ENCODE measurements at places on chromosomes 7 and 10. TPM values are rescaled to one million over a fixed set of nuclear protein-coding genes. Genes with fewer than 3 reads are reported as not detected.
A peak's percentile ranks its signal among the peaks of the same experiment; 100 is the strongest.

GRCh38 chr7:4227105-4228010, 454.7 kb upstream of the FOXK1 start:
- DNase-seq: no peak

DNA sequence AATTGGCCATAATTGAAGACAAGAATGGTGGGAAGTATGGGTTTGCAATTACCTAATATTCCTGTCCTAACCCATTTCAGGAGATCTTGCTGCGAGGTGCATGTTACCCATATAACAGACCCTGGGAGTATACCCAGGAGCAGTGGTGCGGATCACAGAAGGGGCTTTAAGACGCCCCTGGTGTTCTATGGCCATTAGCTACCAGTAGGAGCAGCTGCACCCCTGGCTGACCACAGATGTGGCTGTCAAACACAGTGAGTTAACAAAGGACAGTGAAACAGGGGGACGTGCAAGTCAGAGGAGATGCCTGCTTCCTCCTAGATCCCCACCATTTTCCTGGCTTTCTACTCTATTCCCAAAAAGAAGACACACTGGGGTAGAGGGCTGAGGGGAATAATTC, 25.2 kb downstream of the AOC1 start:
- no peak for DNase-seq

DNA sequence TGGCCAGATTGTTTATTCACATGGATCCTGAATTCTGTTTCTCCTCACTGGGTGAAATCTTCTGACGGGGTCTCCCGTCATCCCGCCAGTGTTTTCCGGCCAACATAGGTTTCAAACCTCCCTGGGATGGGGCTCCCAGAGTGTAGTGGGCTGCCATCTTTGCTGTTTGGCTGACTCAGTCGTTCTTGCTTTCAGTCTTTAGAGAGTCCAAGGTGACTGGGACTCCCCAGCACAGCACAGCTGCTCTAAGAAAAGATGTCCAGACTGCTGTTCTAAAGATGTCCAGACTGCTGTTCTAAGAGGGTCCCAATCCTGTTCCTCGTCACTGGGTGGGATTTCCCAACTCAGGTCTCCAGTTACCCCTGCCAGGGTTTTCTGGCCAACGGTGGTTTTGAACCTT, 801.9 kb upstream of the IGFBP3 start:
- DNase-seq: no peak

GRCh38 chr10:3931224-3931623, 146.2 kb upstream of the KLF6 start:
- DNase-seq: no peak

GRCh38 chr10:79097021-79097872, 28.5 kb downstream of the ZMIZ1 start:
- DNase-seq: no peak

DNA sequence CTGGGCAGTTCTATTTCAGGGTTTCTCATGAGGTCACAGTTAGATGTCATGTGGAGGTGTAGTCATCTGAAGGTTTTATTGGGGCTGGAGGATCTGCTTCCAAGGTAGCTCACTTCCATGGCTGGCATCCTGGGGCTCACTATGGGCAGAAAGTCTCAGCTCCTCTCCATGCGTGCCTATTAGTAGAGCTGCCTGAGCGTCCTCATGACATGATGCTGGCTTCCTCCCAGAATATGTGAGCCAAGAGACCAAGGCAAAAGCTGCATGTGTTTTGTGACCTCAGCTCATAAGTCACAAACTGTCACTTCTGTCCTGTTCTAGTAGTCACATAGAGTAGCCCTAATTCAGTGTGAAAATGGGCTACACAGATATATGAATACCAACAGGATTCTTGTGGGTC, 524.4 kb downstream of the SUGCT start:
- DNase-seq: no peak

- peak; percentile 68 for DNase-seq
Measured at GRCh38 chr7:1646957-1647891, 22.9 kb upstream of the ELFN1 start.

DNA sequence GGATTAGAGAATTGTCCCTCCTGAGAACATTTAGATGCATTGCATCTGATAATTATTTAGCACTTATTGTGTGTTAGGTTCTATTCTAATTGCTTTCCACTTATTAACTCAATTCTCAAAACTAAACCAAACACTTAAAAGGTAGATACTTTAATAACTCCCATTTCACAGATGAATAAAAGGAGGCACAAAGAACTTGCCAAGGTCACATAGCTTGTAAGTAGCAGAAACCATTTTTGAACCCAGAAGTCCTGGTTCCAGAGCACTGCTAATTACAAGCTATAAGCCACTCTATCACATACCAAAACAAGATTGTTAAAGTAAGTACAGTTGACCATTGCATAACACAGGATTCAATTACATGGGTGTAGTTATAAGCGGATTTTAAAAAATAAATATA, 164.9 kb downstream of the CPED1 start:
- DNase-seq: no peak

The PITX3 gene
- total RNA-seq: 1.1 TPM

The TUBAL3 gene
- 0.12 TPM for total RNA-seq

The NOBOX gene
- total RNA-seq: not detected

The LRRC72 gene
- total RNA-seq: not detected

The CRYGN gene
- not detected for total RNA-seq
